ENCODE measurements at places on chromosomes 2 and 18.

DNA sequence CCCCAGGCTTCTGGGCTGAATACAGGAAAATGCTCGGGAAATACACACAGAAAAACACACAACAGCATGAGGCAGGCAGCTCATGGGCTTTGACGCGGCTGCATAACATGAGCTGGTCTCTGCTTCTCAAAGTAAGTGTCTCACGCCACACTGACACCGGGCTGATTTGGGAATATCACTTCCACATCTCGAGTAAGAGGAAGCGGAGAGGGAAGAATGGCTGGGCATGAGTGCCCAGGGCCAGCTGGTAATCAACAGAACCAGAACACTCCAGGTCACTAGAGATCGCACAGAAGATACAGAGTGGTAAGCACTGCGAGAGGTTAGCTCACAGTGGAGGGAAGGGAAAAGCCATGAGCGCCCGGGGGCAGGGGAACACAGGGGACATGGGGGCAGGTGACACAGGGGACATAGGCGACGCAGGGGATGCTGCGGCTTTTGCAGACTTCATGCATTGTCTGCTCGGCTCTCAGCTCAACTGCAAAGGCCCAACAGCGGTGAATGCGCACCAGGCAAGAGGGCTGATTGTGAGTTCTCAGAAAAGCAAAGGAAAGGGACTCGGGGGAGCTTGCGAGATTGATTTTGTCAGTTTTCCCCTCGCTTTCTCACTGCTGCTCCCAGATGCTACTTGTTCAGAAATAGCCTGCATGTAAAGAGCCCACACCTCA lies 141.4 kb downstream of the MBP start:
- DNase-seq, result no peak

- no peak for DNase-seq
Measured at GRCh38 chr2:23131066-23131575, 253.9 kb upstream of the KLHL29 start.

DNA sequence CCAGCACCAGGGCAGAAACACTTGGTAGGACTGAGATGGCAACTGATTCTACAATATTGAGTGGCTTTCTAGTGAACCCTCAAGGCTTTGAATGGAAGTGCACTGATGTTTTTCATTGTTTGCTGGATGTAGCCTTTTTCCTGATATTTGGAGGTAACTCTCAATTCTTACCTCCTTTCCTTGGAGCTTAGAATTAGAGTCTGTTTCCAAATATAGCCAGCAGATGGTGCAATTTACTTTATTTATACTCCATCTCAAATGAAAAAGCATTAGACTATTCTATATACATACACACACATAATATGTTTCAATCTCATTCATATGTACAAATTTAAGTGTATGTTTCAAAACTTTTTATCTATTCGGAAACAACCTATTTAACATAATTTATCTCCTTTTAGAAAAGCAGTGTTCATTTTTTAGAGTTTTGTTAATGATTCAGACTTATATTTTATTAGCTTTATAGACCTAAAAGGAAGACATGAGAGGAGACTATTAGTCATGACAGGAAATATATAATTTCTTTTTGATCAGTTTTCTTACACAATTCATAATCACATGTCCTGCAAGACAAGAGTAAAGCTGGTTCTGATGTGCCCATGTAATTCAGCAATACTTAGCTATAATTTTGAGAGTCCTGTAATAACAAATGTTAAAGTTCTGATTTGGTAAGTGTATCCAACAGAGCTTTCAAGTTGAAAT lies 124.8 kb downstream of the NUP35 start:
- no peak for DNase-seq

DNA sequence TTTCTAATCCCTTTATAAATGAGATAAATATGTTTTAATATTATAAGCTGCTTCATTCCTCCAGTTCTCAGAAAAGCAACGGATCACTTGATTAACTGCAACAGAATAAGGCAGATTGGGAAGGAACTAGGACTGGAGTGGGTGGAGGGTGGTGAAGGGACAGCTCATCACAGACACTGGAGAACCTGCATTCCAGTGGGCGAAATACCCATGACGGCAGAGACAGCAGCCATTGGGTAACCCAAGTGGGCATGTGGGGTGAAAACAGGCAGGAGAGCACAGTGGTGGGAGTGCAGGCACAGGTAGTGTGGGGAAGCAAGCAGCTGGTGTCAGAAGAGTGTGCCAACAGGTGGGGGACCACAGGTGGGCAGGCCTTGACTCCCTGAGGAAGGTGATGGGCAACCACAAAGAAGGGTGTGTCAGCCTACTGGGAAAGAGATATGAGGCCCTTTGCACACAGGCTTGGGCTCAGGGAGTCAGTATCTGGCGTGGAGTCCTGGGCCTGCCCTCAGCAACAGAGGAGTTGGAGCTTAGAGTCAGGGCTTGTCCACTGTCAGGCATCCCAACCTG lies 27.2 kb downstream of the DPYSL5 start:
- DNase-seq, result no peak

- no peak for DNase-seq
Measured at GRCh38 chr2:10452312-10452711, 4.2 kb upstream of the ODC1 start.

DNA sequence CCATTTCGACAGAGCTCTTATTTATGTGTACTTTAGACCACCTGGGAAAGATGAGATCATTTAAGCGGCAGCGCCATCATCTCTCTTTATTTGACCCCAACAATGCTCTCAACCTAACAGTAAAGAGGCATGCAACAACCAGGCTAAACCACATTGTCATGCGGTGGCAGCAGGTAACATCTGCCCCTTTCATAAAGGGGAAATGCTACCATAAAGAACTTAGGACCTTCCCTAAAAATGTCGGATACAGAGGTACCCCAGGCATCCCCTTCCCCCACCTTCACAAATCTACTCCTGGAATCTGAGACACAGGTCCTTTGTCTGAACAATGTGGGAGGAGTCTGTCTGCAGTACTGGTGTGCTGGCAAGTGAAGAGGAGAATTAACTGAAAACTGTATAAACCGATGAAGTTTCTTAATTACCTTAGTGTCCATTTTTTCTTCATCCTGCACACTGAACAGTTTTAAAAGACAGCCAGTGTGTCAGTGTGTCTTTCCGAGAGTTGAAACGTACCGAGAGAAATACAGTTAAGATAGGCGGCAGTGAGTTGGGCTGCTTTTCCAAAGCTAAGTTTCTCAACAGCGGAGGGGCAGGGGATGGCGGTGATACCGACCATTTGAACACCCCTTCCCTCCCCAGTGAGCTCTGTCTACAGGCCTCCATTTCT lies 1.9 kb downstream of the MEX3C start:
- no peak for DNase-seq

DNA sequence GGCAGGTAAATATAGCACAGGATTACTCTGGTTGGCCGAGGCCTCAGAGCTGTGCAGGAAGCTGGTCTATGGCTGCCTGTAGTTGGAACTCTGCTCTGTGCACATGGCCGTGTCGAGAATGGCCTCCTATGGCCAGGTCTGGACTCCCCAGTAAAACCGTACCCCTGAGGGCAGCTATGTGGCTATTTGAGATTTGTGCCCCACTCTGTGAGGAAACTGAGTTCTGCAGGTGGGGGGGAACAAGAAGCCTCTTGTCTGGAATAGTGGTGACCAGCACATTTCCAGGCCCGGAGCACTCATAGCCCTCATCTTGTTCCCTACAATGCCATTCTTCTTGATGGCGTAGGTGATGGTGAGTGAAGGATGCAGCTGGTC lies 15.0 kb upstream of the TEX51 start:
- no peak for DNase-seq

DNA sequence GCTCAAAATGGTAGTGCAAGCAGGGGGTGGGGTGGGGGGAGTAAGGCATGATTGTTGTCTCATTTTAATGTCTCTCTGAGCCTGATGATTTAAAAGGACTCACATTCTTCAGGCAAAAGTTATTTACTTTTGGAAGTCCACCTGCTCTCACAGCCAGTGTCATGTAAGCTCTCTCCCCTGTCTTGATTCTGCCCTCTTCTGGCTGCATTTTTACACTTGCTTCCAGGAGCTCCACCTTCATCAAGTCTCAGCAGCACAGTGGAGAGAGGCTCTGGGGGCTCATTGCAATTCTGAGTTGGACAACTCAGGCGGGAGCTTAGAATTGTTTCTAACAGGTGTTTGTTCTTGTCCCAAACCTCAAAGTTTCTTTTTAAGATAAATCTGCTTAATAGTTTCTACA lies 39.2 kb downstream of the GNAL start:
- DNase-seq, result no peak

DNA sequence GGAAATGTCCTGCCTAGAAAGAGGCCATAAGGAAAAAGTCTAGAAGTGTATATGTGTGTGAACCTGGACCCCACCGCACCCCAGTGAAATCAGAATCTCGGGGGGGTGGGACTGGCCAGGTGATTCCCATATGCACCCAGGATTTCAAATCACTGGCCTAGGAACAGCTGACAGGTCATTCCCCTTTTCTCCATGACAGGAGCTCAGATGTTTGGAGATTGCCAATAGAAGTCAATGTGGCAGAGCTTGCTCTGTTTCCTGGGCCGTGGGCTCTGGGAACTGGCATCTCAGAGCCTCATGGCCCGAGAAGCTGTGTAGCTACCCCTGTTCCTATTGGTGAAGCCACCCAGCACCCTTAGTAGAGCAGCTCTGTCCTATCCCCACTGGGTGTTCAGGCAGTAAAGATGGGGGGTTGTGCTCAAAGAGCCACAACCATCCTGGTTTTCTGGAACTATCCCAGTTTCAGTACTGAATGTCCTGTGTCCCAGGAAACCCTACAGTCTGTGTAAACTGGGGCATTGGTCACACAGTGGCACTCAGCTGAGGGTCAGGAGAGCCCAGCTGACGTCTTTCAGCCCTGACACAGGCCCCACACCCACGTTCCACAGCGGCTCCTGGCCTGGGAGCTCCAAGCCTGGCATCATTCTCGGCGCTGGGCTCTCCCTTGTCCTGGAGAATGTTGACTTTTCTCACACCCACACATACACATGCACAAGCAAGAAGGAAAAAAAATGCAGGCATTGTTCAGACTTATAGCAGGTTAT lies 18.9 kb downstream of the GNLY start:
- DNase-seq, result no peak

- no peak for DNase-seq
Measured at GRCh38 chr2:169900686-169901085, 73.4 kb downstream of the UBR3 start.

- DNase-seq, result no peak
Measured at GRCh38 chr2:23620841-23621341, 235.9 kb downstream of the KLHL29 start.

DNA sequence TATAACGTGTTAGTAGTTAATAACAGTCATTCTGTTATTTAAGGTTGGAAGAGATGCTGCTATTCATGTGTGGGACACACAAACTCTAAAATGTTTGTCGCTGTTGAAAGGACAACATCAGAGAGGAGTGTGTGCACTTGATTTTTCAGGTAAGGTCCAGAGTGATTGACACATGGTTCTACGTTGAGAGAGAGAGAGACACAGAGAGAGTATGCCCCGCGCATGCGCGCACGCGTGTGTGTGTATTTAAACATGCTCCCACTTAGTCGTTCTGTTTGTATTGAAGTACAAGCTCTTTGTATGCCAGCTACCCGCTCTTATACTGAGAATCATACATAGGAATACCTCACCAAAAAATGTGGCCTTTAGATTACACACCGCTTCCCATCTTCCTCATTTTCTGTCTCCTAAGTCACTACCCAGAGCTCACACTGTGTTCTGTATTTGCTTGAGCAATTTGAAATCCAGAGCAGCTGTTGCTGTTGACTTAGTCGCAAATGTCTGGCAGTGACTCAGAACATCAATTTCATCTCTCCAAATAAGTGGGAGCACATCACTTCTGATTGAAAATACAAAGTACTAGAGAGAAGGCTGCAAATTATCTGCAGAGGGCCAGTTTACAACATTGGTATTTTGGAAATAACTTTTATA lies 148.1 kb downstream of the EML6 start:
- no peak for DNase-seq

- no peak for DNase-seq
Measured at GRCh38 chr2:120261387-120262006, 8.8 kb downstream of the RALB start.

DNA sequence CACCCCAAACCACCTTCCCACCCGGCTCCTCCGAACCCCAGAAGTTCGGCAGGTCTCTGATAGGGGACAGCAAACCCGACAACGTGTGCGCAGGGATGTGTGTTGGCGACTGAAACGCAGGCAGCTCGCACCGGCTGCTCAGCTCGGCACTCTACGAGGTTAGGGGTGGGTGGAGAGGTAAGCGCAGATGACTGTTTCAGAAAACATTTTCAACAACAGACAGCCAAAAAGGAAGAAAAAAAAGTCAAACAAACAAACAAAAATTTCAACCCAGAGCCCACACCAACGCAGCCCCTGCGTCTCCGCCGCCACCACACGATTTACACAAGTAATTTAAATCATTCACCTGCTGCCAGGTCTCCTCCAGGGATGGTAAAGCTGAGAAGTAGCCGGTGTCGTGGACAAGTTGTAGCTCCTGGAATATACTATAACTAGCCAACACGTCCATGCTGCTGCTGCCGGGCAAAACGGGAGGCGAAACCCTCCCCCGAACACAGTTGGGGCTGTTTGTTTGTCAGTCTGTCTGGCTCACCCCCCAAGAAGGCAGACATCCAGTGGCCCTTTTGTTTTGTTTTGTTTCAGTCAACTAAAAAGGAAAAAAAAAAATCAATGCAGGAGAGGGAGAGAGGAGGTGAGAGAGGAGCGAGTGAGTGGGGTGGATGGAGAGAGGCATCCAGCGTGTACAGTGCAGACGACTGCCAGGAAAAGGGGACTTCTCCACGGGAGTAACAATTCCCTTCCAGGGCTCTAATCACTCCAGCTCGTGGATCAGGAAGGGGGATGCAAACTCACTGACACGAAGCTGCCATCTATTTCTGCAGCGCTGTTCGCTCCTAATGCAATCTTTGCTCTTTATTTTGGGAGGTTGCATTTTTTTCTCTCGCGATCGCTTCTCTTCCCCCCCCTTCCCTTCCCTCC lies at the start of gene KLF7:
KLF7 (minus strand) TSS at position 828 of the 918 bp plus-strand sequence; CDS start at position 448, 380 bp downstream.
- DNase-seq, result no peak

- no peak for DNase-seq
Measured at GRCh38 chr2:63613391-63613901, 24.7 kb downstream of the MDH1 start.

Data from stimulated activated CD8-positive, alpha-beta memory T cell treated with anti-CD3 and anti-CD28 coated beads, Interleukin-15, amount 100 ng/mL, for 24 hours (primary cell).